ENCODE measurements at places on chromosomes 1 and 21.

- peak; percentile 19 for DNase-seq
Observed at GRCh38 chr1:39901464-39901713, 328 bp downstream of the MYCL start.

GRCh38 chr1:109767637-109768334, 4.1 kb upstream of the EPS8L3 start:
- DNase-seq = no peak

GRCh38 chr1:23528250-23528978, 2.6 kb downstream of the E2F2 start:
- DNase-seq = peak; percentile 72

DNA sequence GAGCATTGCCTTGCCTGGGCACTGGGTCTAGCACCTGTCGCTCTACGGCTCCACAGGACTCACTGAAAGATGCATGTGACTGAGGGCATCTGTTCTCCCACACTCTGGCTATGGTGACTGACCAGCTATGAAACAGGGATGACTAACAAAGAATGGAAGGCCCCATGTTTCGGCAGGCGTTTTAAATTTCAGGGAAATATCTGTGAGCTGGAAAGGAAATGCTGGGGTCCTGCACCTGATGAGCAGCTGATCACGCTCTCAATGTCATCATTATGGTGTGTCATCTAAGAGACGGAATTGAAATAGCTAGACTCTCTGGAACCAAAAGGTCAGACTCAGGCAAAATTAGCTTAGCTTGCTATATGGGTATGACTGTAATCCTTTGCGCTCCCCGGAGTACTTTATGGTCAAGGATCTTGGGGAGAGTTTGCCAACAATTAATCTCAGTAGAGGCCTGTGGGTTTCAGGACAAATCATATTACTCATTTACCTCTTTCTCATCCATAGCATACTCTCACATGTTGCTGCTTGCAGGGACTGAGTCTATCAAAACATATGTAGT, 24.5 kb upstream of the PALMD start:
- DNase-seq = no peak

- DNase-seq = no peak
Observed at GRCh38 chr1:117416546-117417125, 49.4 kb downstream of the MAN1A2 start.

DNA sequence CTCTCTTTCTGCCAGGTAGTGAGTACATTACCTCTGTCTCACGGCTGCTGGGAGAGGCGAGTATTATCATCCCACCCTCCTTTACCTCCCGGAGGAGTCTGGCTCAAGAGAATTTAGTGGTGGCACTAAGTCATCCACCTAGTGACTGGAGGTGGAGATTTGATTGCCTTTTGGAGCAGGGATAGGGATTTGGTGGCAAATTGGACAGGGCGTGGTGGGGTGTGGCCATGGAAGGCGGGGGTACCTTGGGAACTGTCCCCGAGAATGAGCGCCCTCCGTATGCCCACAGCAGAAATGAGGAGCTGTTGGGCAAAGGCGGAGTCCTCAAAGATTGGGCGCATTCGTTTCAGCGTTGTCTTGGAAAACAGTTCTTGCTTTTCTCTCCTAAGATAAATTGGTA, 32.1 kb upstream of the HMGN1 start:
- DNase-seq = no peak

DNA sequence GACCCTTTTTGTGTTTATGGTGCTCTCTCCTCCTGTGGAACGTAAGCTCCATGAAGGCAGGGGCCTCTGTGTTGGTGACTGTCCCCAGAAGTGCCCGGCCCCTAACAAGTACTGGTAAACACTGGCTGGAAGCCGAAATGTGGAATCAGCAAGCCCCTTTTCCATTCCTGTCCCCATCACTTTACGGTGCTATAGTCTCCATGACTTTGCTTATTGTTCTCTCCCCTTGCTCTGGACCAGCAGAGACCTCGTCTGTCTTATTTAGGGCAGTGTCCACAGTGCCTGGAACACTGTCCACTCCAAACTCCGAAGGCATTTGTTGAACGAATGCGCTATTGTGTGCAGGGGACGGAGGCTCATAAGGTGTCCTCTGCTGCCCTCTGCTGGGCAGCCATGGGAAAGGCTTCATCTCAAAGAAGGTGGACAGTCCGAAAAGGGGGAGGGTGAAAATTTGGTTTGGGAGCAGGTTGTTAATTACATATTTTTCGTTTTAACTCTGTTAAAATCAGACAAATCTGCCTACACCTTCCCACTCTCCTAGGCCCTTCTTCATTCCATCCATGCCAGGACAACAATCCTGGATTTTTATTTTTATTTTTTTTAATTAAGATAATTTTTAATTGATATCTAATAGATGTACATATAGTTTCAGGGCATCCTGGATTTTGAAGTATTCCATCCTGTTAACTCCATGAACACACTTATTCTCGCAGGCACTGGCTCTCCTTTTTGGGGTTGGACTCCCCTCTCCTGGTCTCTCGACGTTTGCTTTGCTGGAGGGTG, 115.6 kb downstream of the PGBD5 start:
- peak; percentile 48 for DNase-seq

- DNase-seq = no peak
Observed at GRCh38 chr1:11285883-11286734, 13.1 kb downstream of the UBIAD1 start.

DNA sequence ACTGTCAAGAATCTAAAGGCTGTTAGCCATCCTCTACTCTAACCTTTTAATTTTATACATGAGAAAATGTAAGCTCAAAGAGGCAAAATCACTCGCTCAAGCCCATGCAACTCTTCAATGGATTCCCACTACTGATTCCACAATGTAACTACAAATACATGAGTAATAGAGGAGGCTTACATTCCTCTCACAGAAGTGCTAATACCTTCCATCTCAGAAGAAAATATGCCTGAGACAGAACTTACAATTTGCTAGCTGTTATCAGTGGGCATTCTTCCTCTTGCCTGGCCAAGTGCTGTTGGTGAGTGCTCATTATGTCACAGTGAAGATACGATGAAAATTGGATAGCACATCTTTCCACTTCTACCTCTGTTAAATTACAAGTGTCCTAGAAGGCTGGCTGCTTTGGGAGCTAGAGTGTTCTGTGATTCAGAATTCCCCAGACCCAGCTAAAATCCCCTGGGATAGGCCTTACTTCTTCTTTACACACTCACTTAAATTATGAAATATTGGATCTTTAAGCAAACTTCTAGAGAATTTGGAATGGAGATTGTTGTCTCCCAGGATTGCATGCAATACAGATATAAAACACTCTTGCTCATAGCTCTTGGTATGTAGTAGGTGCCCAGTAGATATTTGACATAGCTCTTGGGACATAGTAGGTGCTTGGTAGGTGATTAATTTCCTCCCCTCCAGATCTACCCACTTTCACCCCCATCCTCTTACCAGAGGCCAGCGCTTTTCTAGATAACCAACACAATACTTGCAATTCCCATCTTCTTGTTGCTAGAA, 24.1 kb downstream of the BCL9 start:
- DNase-seq = no peak

DNA sequence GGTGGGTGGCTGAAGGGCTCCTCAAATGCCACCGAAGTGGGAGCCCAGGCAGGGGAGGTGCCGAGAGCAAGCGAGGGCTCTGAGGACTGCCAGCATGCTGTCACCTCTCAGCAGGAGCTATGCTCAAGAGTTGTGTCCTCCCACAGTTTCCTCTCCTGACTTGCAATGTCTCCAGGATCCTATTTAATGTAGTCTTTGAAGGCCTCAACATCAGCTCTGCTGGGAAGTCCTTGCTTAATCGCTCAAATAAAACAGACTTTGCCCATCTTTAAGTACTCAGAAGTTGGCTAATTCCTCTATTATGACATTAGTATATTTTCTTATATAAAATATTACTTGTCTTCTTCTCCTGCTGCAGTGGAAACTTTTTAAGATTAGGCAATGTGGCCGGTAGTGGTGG, 154.2 kb upstream of the NRIP1 start:
- no peak for DNase-seq

DNA sequence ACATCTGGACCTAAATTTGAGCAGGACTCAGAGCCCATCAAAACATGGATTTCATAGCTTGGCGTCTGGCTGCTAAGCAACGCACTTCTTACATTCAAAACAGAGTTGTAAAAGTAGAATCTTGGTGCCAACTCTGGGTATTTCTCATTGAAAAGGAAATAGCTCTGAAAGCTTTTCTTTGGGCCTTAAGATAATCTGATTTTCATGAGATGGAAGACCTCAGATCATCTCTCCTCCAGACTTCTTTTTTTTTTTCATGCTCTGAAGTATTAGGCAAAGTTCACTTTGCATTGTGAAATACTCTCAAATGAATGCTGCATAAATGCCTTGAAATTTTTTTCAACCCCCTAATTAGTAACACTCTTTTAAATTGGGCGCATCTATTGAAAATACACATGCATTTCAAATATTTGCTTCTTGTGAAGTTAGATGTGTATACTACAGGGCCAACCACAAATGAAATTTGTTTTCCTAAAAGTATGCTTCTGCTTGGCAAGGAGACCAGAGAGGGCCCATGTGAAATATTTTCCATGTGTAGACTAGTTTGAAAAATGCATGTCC, 4.2 kb downstream of the ADAMTS5 start:
- no peak for DNase-seq

- DNase-seq = no peak
Observed at GRCh38 chr21:34593423-34593822, 21.5 kb downstream of the RCAN1 start.

GRCh38 chr1:59271561-59272260, 25.2 kb upstream of the FGGY start:
- DNase-seq = no peak

GRCh38 chr1:150973836-150974579, 627 bp downstream of the CERS2 start:
- DNase-seq = peak; percentile 18

GRCh38 chr1:5811419-5811818, 180.8 kb downstream of the NPHP4 start:
- no peak for DNase-seq

- no peak for DNase-seq
Observed at GRCh38 chr1:232413674-232414073, 216.3 kb downstream of the SIPA1L2 start.

DNA sequence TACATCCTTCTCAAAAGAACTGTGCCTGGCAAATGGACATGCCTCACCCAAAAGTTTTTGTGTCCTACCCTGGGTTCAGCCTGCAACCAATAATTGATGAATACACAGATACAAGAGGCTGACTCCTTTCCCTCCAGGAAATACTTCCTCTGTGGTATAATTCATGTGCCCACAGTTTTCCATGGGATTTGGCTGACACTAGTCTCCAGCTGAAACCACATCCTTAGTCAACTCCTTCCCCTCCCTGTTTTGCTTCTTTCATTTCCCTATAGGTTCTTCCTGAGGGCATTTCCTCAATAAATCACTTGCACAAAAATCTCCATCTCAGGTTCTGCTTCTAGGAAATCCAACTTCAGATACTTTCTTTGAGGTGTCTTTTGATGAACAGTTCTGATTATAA, 436.6 kb upstream of the C1orf87 start:
- no peak for DNase-seq

- DNase-seq = no peak
Observed at GRCh38 chr1:67627906-67628305, 57.1 kb upstream of the GADD45A start.

- no peak for DNase-seq
Observed at GRCh38 chr1:5938101-5938646, 54.1 kb downstream of the NPHP4 start.

DNA sequence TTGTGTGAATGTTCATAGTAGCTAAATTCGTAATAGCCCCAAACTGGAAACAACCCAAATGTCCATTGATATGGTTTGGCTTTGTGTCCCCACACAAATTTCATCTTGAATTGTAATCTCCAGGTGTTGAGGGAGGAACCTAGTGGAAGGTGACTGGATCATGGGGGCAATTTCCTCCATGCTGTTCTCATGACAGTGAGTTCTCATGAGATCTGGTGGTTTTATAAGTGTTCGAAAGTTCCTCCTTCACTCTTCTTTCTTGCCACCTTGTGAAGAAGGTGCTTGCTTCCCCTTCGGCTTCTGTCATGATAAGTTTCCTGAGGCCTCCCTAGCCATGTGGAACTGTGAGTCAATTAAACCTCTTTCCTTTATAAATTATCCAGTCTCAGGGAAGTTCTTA, 11.3 kb downstream of the UBE2G2 start:
- no peak for DNase-seq

Data from CD4-positive, alpha-beta T cell treated with Interferon gamma for 1 hour (primary cell).